ENCODE measurements at places on chromosomes 16 and 17.

- DNase-seq, result no peak
These were observed 1.4 kb downstream of the KRTAP2-4 start for GRCh38 chr17:41064301-41064700.

- DNase-seq, result no peak
These were observed 98.0 kb downstream of the TBC1D16 start for GRCh38 chr17:79937391-79938335.

DNA sequence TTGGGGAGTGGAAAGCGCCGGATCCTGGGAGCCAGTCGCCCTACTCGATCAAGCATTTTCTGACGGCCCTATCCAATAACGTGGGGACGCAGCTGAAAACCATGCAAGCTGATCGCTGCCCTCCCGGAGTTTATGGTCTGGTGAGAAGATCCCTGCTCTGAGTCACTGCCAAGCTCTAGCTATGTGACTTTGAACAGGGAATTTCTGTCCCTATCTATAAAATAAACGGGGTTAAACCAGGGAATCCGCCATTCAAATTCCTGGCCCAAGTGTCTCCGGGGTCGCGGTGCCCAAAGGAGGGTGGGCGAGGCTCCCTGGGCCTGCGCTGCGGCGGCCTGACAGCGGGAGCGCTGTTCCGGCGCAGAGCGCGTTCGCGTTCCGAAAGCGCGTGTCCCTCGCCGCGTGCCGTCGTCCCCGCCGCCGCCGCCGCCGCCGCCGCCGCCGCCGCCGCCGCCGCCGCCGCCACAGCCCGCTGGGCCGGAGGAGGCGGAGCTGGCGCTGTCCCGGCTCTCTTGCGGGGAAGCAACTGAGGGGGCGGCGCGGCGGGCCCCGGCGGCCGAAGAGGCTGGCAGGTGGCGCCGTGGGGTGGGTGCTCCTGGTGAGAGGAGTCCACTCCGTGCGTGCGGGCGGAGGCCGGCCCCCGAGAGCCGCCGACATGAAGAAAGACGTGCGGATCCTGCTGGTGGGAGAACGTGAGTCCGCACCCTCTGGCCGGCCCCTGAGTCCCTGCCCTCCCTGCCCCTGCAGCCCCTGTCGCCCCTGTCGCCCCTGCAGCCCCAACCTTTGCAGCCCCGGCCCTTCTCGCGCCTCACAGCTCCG is at the start of gene RHOT1:
Gene RHOT1, plus strand, starts transcription at position 465 of the 819 bp plus-strand sequence. Its CDS starts 191 bp downstream, at position 656.
- DNase-seq, result peak; percentile 96

- DNase-seq, result no peak
These were observed 392.9 kb upstream of the EEF2KMT start for GRCh38 chr16:5490499-5490898.

GRCh38 chr17:81601525-81602120 is 35.3 kb downstream of the NPLOC4 start:
- no peak for DNase-seq

DNA sequence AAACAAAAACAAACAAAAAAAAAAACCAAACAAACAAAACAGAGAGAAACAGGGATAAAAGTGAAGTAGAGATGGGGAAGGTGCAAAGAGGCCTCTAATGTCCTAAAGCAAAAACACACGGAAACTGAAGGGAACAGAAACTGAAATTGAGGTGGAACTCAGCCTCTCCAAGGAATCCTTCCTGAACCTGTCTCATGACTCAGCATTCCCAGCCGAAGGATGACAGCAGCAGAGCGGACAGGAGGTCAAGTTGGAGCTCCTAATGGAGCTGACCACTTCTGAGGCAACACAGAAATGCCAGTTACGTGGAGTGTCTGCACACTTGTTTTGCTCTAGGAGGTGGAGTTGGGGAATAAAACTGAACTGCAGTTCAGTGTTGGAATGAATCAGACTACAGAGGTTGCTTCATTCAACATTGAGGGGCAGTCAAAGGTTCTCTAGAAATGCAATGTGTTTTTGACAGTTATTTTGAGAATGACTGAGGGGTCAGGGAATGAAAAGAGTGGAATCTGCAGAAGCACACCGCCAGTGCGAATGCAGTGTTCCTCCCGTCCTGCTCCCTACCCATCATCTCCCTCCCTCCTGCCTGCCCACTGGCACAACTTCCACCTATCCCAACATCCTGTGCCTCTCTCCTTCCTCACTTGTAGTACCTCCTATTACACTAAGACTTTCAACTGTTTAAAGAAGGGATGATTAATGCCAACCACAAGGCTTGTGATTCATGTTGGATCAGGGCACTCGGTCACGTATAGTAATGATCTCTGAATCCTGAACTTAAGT is 6.3 kb downstream of the UBE2O start:
- no peak for DNase-seq

- no peak for DNase-seq
These were observed 164.8 kb downstream of the HAPSTR1 start for GRCh38 chr16:9256196-9256595.

- DNase-seq, result peak; percentile 72
These were observed 2.8 kb downstream of the MAPK8IP3 start for GRCh38 chr16:1708768-1709180.
